Right ventricle myocardium inferior (tissue), 1 donor: ENCODE measurements at places on chromosomes 3 and 15. TPM values are rescaled to one million over a fixed set of nuclear protein-coding genes. Genes with fewer than 3 reads are reported as not detected.

EBLN2 gene
- 0.87 TPM for total RNA-seq

MESD gene
- 14.0 TPM for total RNA-seq

HRG gene
- not detected for total RNA-seq

DNAJC19 gene
- total RNA-seq = 114 TPM

ARPIN gene
- 12.0 TPM for total RNA-seq

GADL1 gene
- total RNA-seq = not detected

ACTRT3 gene
- 0.84 TPM for total RNA-seq
